T-cell (primary cell): ENCODE measurements at places on chromosomes 11 and 22.
A peak's percentile ranks its signal among the peaks of the same experiment; 100 is the strongest.

DNA sequence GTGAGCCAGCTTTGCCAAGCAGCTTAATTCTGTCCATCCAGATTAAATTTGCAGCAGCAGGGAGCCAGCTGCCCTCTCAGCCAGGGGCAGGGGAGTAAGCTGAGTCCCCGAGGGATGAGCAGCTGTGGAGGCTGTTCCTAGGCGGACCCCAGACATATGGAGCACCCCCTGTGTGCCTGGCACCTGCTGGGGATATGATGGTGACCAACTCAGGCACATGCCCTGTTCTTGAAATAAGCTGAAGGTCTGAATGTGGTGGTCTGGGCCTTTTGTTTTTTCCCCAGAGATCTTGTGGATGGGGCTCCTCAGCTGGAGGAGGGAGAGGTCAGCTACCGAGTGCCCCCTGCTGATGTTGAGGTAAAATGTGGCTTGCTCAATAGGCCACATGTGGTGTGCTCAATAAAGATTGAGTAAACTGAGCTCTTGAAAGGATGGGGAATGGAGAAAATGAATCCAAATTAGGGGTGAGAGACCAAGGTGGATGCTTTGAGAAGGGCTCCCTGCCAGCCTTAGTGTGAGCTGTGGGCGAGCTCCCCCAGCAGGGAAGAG is 103.3 kb upstream of the NNMT start:
- DNase-seq, result no peak
- H3K4me3 ChIP-seq, result no peak overlapping the region
- H3K36me3 ChIP-seq, result no peaks in the 10 kb centered on the region
- H3K27me3 ChIP-seq, result no peaks in the 10 kb centered on the region
- no peaks in the 10 kb centered on the region for H3K4me1 ChIP-seq

- no peak overlapping the region for H3K4me3 ChIP-seq
- peaks cover 4% of the 10 kb centered on the region for H3K36me3 ChIP-seq
- no peak for DNase-seq
- H3K4me1 ChIP-seq, result peaks cover 30% of the 10 kb centered on the region
Measured at GRCh38 chr22:40196628-40197360, 19.1 kb downstream of the TNRC6B start.

DNA sequence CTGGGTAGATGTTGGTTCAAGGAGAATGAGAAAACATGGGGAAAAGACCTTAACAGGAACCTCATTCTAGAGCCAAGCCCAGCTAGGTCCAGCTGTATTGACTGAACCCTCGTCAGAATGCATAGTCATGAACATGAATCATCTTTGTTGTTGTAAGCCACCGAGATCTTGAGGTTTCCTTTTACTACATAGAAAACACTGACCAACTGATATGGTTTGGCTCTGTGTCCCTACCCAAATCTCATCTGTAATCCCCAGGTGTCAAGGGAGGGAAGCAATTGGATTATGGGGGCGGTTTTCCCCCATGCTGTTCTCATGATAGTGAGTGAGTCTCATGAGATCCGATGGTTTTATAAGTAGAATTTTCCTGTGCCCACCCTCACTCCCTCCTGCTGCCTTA is 19.4 kb upstream of the PHOX2A start:
- DNase-seq, result no peak
- no peak overlapping the region for H3K4me3 ChIP-seq
- H3K4me1 ChIP-seq, result no peaks in the 10 kb centered on the region
- peaks cover 12% of the 10 kb centered on the region for H3K27me3 ChIP-seq

DNA sequence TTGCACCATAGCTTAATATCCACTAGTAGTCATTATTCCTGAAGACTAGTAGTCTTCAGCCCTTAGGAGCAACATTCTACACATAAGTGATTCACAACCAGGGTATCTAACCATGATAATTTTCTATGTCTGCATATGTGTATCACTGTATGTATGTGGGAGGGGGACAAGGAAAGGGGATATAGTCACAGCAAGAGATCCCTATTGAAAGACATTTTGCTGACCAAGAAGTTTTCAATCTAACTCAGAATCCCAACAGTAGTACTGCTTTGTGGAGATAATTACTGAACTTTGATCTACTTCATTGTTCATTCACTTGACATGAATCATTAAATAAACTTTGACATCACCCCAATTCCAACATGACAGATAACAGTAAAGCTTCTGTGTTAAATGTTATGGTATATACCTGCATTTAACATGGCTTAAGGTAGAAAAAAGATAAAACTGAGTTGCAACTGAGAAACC is 10.3 kb downstream of the PIK3C2A start:
- DNase-seq, result no peak
- no peak overlapping the region for H3K27ac ChIP-seq
- no peak overlapping the region for H3K4me3 ChIP-seq
- peaks cover 13% of the 10 kb centered on the region for H3K36me3 ChIP-seq

- no peaks in the 10 kb centered on the region for H3K36me3 ChIP-seq
- peak overlapping the region; percentile 42 for H3K4me3 ChIP-seq
- no peaks in the 10 kb centered on the region for H3K27me3 ChIP-seq
- peaks cover 25% of the 10 kb centered on the region for H3K4me1 ChIP-seq
- H3K27ac ChIP-seq, result peak overlapping the region; percentile 91
Measured at GRCh38 chr22:49934160-49934890, 15.9 kb downstream of the CRELD2 start.

GRCh38 chr11:5818245-5818886 is 9.6 kb downstream of the OR52N2 start:
- H3K27me3 ChIP-seq, result no peaks in the 10 kb centered on the region
- no peak overlapping the region for H3K27ac ChIP-seq
- peaks cover 2% of the 10 kb centered on the region for H3K4me1 ChIP-seq

DNA sequence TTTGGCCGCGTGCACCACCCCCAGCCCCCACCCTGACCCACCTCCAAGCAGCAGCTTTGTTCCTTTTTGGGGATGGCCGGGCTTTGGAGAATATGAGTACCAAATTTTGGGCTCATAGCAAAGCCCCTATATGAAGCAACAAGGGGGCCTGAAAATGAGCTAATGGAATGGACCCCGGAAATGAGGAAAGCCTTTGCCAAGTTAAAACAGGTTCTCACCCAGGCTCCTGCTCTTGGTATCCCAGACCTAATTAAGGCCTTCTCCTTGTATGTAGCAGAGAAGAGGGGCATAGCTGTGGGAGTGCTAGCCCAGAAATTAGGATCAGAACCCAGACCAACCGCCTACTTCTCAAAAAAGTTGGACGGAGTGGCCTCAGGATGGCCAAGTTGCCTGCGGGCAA is 87.0 kb downstream of the PIWIL4 start:
- no peaks in the 10 kb centered on the region for H3K4me1 ChIP-seq
- H3K27ac ChIP-seq, result no peak overlapping the region
- H3K4me3 ChIP-seq, result no peak overlapping the region
- H3K27me3 ChIP-seq, result no peaks in the 10 kb centered on the region
- DNase-seq, result no peak
